CD4-positive, alpha-beta T cell treated with Interleukin-6 at 100 ng/mL for 8 hours (primary cell): ENCODE measurements at places on chromosomes 1 and 21.
A peak's percentile ranks its signal among the peaks of the same experiment; 100 is the strongest.

DNA sequence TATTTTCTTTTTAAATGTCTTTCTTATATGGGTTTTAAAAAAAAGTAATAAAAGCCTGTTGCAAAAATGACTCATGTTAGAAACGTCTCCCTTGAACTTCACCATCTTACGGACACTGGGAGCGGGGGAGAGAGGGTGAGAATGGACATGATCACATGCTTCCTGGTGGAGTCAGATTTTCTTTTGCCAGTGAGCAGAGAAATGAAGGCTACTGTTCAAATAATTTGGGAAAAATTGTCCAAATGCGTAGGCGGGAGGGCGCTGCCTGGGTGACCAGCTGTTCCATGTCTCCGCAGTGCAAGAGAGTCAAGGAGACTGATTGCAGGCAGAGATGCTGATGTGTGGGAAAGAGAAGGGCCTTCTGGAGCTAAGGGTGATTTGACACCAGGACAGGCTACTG is 23.1 kb downstream of the EIF2D start:
- DNase-seq, result no peak

- no peak for DNase-seq
Observed at GRCh38 chr1:21779613-21780521, 3.1 kb downstream of the USP48 start.

DNA sequence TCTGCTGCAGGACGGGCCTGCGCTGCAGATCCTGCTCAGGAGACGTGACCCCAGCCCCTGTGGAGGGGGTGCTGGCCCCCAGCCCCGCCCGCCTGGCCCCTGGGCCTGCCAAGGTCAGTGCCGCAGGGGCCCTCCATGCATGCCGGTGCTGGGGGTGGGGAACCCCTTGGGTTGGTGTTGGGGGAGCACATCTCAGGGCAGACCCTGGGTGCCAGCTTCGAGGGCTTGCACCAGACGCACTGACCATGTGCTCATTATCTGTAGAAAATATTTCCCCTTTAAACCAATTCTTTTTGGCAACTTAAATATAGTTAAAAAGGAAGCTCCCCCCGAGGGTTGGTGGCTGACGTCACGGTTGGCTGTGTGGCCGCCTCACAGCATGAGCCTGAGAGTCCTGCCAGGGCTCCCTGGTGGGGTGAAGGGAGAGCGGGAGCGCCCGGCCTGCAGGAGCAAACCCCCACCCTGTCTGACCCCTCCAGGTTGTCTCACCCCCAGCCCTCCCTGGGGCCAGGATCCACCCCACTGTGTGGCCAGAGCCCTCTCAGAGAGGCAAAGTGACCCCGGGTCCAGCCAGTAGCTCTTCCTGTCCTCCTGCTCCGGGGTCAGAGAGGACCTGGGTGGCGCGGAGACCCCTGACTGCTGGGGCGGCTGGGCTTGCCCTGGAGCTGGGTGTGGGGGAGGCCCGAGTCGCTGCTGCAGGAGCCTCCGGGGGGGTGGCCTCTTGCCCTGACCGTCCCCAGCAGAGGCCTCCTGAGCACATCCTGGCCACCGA is 5.3 kb upstream of the PFKL start:
- DNase-seq, result no peak

DNA sequence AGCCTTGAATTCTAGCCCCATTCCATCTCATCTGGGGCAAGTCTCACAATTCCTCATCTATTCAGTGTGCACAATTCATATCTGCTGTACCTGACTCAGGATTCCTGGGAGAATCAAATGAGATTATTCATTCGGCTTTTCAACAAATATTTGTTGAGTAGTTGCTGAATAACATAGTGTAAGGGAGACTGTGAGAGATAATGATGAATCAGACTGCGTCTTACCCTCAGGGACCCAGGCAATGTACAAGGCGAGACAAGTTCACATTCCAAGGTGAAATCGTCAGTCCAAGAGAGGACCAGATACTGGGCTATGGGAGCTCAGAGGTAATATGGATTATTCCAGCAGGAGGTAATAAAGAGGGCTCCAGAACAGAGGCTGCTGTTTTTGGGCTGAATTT is 67.8 kb upstream of the SMYD2 start:
- DNase-seq, result no peak

- no peak for DNase-seq
Observed at GRCh38 chr1:212951947-212952640, 1.8 kb downstream of the VASH2 start.

DNA sequence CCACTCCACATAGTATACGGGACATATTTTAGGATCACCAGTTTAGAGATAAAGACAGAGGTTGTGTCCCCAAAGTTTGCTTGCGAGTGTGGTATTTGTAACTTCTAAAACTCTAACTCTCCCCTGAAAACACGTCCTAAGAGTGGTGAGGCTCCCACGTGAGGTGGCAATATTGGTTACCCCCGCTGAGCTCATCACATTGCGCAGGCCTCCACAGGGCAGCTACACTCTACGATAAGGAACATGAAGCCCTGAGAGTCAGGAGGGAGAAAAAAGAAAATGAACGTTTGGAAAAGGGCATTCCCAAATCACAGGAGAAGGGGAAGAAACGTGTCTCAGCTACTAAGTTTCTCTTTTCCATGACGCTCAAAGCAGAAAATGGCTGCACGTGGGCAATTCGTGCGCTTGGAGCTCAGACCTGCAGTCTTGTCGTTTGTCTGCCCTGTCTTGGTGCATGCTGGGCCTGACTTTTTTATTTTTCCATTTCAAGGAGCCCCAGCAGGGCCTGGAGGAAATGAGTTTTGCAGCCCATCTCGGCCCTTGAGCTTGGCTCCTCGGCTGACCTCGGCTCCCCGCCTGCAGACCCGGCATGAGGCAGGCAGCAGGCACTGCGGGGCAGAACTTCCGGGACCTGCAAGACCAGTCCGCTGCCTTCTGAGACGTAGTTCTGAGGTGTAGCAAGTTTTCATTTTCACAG is 25.7 kb downstream of the ERG start:
- DNase-seq, result no peak

DNA sequence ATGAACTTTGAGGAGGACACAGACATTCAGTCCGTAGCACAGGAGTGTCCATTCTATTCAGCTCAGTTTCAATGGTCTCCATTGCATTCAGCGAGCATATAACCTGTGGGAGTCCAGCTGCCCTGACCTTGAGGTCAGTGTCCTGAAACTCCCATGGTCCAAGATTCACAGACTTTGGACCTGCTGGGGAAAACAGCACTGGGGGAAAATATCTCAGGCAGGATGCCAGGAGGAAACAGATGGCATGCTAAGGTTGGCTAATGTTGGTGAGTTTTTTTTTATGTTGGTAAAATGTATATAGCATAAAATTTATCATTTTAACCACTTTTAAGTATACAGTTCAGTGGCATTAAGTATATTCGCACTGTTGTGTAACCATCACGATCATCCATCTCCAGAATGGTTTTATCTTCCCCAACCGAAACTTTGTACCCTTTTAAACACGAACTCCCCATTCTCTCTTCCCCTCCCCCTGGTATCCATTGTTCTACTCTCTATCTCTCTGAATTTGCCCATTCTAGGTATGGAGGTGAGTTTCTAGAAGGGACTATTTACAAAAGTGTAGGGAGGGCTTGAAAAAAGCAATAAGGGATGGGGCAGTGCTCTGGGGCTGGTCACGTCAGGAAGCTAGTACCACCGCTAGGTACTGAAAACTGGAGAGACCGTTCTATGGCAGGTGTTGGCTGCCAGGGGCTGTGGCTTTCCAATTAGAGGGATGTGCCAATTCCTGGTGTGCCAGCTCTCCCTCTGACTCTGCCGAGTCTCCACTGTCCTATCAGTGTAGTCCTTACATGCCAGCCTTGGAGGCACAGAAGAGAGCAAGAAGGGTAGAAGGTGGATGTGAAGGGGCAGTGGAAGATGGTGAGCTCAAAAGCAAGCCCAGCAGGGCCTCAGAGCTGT is 85.3 kb downstream of the FOXD2 start:
- DNase-seq, result no peak

GRCh38 chr1:29513357-29513756 is 277.0 kb downstream of the PTPRU start:
- DNase-seq, result no peak

- no peak for DNase-seq
Observed at GRCh38 chr1:3735027-3735681, 17.1 kb upstream of the CCDC27 start.

DNA sequence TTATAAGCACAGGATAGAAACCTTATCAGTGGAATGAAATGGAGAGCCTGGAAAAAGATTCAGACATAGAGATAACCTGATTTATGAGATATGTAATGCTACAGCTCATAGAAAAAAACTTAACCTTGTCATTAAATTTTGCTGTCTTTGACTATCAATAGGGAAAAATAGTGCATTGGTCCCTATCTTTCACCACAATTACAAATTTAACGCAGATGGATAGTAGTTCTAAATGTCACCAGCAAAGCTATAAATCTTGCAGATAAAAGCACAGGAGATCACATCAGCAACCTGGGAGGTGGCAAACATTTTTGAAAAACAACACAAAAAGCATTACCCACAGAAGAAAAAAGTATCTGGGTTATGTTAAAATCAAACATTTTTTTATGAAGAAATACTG is 831.6 kb downstream of the BRINP3 start:
- DNase-seq, result no peak

DNA sequence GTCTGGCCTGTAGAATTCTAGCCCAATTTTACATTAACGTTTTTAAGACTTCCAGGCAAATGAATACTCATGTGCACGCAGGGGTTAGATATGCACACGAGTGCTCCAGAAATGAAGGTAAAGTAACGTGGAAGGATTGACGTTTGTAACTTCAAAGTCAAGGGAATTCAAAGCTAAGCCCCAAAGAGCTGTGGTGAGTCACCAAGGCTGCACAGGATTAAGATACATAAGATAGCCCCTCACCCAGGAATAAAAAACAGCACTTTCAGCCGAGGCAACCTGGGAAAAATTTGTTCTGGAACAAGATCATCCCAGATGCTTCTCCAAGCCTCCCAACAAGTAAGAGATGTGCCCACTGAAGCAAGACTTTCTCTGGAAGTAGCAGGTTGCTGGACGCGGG is 259.6 kb upstream of the PLXNA2 start:
- no peak for DNase-seq

GRCh38 chr21:40408561-40408960 is 438.4 kb downstream of the DSCAM start:
- no peak for DNase-seq

- DNase-seq, result no peak
Observed at GRCh38 chr21:34730194-34730593, 61.4 kb downstream of the CLIC6 start.

- peak; percentile 41 for DNase-seq
Observed at GRCh38 chr1:64136752-64137411, 66.5 kb upstream of the UBE2U start.

DNA sequence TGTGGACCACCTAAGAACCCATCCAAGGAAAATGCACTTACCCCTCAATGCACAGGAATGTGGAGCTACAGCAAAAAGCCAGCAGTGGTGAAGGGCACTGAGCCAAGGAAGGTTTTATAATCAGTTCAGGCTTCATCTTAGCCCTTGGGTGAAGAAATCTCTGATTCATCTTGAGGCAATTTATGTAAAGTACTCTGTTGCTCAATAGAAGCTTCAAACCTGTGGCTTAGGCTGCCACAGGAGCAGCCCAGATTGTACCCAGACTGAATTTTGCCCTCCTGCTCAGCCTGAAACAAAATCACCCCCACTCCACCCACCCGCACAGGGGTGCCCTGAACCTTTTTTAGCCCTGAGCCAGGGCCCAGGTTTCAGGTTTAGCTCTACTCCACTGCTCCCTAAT is at the start of gene S100A12:
S100A12 (minus strand) TSS at position 111 of the 400 bp plus-strand sequence. CDS start 1,029 bp downstream, outside the sequence.
- DNase-seq, result no peak

GRCh38 chr1:158163000-158163947 is 17.4 kb upstream of the CD1D start:
- no peak for DNase-seq

DNA sequence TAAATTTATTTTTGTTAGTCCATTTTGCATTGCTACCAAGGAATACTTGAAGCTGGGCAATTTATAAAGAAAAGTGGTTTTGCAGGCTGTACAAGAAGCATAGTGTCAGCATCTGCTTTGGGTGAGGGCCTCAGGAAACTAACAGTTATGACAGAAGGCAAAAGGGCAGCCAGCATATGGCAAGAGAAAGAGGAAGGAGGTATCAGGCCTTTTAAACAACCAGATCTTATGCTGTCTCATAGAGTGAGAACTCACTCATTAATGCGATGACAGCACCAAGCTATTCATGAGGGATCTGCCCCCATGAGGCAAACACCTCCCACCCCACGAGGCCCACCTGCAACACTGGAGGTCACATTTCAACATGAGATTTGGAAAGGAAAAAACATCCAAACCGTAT is 898.4 kb downstream of the KCNT2 start:
- DNase-seq, result no peak

DNA sequence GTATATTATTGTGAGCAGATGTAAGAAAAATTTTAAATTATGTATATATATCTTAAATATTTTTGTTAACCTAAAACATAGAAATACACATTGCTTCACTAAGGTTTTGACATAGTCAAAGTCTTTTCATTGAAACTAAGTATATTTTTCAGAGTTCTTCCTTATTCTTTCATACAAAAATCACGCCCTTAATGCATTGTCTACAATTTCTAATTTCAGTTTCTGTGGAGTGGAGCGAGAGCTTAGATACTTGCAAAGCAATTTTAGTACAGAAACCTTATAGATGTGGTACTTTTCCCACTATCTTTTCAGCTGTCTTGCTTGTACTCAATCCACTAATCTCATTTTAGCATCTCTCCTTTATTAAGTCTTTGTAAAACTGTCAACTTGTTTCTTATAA is 63.2 kb downstream of the CD58 start:
- no peak for DNase-seq

- peak; percentile 51 for DNase-seq
Observed at GRCh38 chr1:201982623-201983379, at the start of gene RNPEP. TSS of gene RNPEP (plus strand) at chr1:201982648. CDS start at chr1:201982667, 19 bp downstream.

DNA sequence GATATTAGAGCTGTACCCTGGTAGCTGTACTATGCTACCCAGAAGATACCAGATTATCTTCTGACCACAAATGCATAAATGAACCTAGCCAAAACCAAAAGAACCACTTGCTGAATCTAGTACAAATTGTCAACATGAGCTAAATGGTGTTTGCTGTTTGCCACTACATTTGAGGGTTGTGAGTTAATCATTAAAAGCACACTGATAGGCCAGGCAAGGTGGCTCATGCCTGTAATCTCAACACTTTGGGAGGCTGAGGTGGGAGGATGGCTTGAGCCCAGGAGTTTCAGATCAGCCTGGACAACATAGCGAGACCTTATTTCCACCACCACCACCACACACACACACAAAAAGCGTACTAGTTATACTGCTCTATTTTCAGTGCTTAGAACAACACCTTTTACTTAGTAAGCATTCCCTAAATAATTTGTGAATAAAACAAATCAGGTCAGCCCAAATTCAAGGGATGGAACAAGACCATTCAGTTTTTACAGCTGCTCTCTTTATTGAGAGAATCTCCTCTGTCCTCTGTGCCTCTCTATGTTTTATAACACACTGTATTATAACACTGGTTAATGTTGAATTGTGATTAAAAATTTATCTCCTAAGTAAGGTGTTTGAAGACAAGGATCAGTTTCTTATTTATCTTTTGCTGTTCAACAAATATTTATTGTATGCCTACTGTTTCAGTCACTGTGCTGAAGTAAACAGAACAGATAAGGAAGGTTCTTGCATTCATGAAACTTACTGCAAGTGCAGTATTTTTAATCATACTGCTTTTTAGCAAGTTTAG is 44.0 kb downstream of the MAGI3 start:
- DNase-seq, result no peak
